ENCODE measurements at places on chromosomes 11 and 22. TPM values are rescaled to one million over a fixed set of nuclear protein-coding genes. Genes with fewer than 3 reads are reported as not detected.

Gene SLC22A9
- not detected for total RNA-seq

Gene DEUP1
- total RNA-seq = 0.57 TPM

Gene IFITM10
- total RNA-seq = 6.4 TPM

Gene RIC3
- total RNA-seq = 30.7 TPM

DNA sequence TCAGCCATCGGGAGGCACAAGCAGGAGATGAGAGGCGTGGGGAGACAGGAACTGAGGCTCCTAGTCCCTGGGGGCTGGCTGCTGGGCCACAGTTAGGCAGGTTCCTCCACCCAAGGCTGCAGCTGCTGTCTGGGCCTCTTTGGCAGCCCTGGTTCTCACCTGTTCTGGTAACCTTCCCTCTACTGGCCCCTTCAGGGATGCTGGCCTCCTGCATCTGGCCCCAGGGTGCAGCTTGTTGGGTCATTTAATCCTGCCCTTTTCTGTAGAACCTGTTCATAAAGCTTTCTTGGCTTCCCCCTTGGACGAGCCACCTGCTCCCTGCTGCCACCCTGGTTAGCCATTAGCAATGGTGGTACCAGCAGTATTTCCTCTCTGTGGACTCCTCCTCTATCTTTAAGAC lies 5.5 kb downstream of the USH1C start:
- no peaks in the 10 kb centered on the region for H3K36me3 ChIP-seq
- H3K4me3 ChIP-seq = no peak overlapping the region
- H3K27me3 ChIP-seq = no peaks in the 10 kb centered on the region
- DNase-seq = no peak

DNA sequence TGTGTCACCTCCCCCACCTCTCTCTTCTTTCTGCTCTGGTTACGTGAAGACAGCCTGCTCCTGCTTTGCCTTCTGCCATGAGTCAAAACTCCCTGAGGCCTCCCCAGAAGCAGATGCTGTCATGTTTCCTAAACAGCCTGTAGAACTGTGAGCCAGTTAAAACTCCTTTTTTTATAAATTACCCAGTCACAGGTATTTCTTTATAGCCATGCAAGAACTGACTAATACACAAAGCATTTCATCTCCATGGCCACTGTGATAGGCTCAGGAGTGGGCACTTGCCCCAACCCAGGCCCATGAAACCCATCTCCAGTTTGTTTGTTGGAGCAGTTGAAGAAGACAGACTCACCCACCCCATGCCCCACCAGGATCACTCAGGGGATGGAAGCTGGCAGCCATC lies 253.3 kb upstream of the ISX start:
- H3K4me3 ChIP-seq = no peak overlapping the region
- H3K4me1 ChIP-seq = peaks cover 8% of the 10 kb centered on the region
- H3K36me3 ChIP-seq = no peaks in the 10 kb centered on the region
- no peak for DNase-seq

DNA sequence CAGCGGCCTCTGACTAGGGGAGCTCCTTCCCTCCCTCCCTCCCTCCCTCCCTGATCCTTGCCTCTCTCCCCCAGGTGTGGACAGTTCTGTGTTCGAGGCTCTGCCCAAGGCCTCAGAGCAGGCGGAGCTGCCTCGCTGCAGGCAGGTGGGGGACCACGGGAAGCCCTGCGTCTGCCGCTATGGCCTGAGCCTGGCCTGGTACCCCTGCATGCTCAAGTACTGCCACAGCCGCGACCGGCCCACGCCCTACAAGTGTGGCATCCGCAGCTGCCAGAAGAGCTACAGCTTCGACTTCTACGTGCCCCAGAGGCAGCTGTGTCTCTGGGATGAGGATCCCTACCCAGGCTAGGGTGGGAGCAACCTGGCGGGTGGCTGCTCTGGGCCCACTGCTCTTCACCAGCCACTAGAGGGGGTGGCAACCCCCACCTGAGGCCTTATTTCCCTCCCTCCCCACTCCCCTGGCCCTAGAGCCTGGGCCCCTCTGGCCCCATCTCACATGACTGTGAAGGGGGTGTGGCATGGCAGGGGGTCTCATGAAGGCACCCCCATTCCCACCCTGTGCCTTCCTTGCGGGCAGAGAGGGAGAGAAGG lies 11.1 kb upstream of the POU2F3 start:
- H3K4me3 ChIP-seq = no peak overlapping the region
- H3K27ac ChIP-seq = no peak overlapping the region
- no peaks in the 10 kb centered on the region for H3K27me3 ChIP-seq
- H3K4me1 ChIP-seq = peaks cover 5% of the 10 kb centered on the region
- no peak for DNase-seq

GRCh38 chr11:73218106-73218829 lies at the start of gene P2RY2:
P2RY2 (plus strand) TSS chr11:73218281; CDS start chr11:73234160, 15,879 bp downstream.
- no peak within 1 kb of the TSS for H3K27ac ChIP-seq
- peak; percentile 91 for DNase-seq
- peak within 1 kb of the TSS; percentile 63 for H3K4me3 ChIP-seq
- H3K4me1 ChIP-seq = no peaks in the 10 kb centered on the region
- H3K36me3 ChIP-seq = no peaks in the 10 kb centered on the region

DNA sequence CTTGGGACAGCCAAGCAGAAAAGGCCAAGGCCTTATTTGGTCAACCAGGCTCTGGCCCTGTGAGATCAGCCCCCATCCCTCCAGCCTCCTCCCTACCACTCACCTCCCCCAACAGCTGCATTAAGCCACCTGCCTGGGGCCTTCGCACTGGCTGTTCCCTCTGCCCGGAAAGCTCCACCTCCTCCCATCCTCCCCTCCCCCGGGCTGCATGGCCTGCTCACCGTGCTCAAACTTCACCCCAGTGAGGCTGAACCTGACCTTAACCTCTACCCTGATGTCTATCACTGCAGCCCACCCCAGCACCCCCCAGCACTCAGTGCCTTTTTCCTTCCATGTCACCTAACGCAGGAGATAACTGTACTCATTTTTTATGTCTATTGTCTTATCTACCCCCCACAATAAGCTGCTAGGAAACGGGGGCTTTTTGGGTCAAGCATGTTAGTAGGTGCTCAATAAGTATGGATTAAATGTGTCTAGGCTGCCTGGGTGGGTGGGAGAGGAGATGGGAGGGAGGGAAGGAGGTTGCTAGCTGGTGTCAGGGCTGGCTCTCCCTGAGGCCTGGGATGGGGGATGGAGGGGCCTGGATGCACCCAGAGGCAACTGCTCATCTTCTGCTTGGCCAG lies 912 bp downstream of the PTPRCAP start:
- no peak overlapping the region for H3K27ac ChIP-seq
- no peak overlapping the region for H3K4me3 ChIP-seq
- no peaks in the 10 kb centered on the region for H3K36me3 ChIP-seq
- DNase-seq = peak; percentile 78
- H3K4me1 ChIP-seq = no peaks in the 10 kb centered on the region
- H3K27me3 ChIP-seq = no peaks in the 10 kb centered on the region

DNA sequence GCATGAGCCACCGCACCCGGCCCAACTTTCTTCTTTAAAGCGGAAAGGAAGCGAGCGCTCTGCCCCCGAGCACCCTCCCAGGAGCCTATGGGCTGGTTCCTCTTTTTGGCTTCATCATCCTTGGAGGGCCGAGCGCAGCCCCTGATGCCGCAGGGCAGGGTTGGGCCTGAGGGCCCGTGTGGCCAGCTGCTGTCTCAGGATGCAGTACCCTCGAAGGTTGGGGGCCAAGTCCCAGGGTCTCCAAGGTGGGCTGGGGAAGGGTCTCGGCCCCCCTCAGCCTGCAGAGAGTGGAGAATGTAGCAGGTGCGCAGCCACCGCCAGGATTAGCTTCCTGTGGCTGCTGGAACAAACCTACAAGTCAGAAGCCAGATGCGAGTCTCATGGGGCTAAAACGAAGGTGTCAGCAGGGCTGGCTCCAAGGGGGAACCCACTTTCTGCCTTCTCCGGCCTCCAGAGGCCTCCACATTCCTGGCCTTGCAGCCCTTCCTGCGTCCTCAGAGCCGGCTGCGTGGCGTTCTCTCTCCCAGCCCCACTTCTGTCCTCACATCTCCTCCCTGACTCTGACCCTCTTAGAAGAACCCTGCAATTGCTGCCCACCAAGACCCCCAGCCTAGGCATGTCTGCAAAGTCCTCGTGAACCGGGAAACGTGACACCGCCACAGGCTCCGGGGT lies 2.9 kb downstream of the PANX2 start:
- peak; percentile 27 for DNase-seq
- no peaks in the 10 kb centered on the region for H3K4me1 ChIP-seq
- no peak overlapping the region for H3K4me3 ChIP-seq
- no peak overlapping the region for H3K27ac ChIP-seq

GRCh38 chr11:34150494-34151151 lies 45.2 kb downstream of the NAT10 start:
- H3K27me3 ChIP-seq = no peaks in the 10 kb centered on the region
- H3K27ac ChIP-seq = no peak overlapping the region
- H3K4me1 ChIP-seq = no peaks in the 10 kb centered on the region
- no peak overlapping the region for H3K4me3 ChIP-seq

DNA sequence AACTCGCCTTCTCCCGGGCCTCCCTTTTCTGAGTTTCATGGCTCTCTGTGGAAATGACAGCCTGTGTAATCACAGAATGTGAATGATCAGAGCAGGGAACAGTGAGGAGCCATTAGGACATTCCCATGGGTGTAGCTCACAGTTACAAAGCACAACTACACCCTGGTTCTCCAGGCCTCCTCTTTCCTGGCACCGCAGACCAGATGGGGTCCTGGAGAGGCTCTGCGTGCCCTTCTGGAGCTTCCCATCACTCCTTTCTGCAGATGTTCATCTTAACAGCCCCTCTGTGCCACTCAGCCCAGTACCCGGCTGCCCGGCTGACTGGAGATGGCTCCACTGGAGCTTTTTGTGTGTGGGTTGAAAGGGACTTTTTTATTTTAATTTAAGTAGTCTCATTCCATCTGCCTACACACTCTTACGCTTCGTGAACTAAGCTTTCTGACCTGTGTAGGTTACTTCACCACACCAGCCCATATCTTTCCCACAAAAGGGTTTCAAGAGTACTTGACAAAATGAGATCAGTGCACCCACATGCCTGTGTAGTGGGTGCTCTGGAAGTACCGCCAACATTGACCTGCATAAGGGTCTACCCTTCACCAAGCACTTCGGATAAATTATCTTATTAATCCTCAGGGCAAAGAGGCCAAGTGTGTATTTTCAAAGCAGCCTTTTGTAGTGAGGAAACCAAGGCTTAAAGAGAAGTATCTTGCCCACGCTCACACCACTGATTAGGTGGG lies 29.8 kb downstream of the SREBF2 start:
- no peak for DNase-seq
- H3K27me3 ChIP-seq = no peaks in the 10 kb centered on the region
- H3K27ac ChIP-seq = no peak overlapping the region
- peaks cover under 1% of the 10 kb centered on the region for H3K36me3 ChIP-seq
- no peak overlapping the region for H3K4me3 ChIP-seq

DNA sequence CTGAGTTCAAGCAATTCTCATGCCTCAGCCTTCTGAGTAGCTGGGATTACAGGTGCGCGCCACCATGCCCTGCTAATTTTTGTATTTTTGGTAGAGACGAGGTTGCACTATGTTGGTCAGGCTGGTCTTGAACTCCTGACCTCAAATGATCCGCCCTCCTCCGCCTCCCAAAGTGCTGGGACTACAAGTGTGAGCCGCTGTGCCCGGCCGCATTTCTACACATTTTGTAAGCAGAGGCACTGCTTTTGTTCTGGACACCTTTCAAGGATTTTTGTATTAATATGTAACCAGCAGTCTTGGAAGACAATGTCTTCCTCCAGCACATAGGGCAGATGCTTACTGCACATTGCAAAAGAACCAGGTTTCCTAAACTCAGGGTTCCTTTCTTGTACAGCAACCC lies 11.4 kb upstream of the VSIG10L2 start:
- H3K4me1 ChIP-seq = no peaks in the 10 kb centered on the region
- no peaks in the 10 kb centered on the region for H3K27me3 ChIP-seq
- H3K4me3 ChIP-seq = no peak overlapping the region
- no peak for DNase-seq

GRCh38 chr22:37897807-37898206 lies 8.3 kb upstream of the MICALL1 start:
- DNase-seq = no peak
- no peaks in the 10 kb centered on the region for H3K36me3 ChIP-seq
- no peak overlapping the region for H3K27ac ChIP-seq
- no peaks in the 10 kb centered on the region for H3K27me3 ChIP-seq

DNA sequence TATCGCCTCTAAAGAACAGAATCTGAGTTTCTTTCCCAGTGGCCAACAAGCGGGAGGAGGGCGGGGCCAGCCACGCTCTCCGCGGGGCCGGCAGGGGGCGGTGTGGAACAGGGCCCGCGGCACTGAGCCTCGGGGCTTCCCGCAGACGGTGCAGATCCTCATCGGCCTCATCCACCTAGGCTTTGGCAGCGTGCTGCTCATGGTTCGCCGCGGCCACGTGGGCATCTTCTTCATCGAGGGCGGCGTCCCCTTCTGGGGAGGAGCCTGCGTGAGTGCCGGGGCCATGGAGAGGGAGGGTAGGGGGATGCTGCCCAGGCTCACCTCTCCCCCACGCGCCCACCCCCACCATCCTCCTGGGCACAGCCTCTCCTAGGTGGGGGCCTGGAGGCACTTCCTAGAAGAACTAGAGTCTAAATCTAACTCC lies 10.7 kb downstream of the MS4A15 start:
- H3K27me3 ChIP-seq = no peaks in the 10 kb centered on the region
- no peak for DNase-seq
- H3K27ac ChIP-seq = no peak overlapping the region
- no peak overlapping the region for H3K4me3 ChIP-seq
- H3K36me3 ChIP-seq = no peaks in the 10 kb centered on the region

DNA sequence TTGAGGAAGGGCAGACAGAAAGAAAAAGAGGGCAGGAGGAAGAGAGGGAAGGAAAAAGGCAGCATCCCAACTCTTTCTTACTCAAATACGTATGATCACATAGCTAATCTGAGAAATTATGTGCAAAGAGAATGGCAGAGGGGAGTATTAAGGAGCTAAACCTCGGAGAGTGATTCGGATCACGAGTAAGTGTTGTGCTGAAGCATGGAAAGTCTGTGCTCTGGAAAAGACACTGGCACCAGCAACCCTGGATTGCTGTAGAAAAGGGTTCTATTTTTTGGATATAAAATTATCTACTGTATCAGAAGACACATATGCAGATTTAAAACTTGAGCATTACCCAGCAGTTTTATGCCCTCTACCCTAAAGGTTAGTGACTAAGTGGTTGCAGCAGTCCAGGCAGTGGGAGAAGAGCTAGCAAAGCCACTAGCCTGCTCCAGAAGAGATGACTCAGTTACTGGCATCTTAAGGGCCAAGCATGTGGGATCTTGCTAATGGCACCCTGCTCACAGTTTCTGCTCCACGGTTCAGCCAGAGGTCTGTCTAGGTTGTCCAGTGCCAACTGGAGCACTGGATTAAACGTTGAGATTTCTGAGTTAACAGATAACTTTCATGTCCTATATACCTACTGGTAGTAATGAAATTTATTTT lies 151.7 kb downstream of the SWAP70 start:
- no peak for DNase-seq
- H3K27me3 ChIP-seq = no peaks in the 10 kb centered on the region

DNA sequence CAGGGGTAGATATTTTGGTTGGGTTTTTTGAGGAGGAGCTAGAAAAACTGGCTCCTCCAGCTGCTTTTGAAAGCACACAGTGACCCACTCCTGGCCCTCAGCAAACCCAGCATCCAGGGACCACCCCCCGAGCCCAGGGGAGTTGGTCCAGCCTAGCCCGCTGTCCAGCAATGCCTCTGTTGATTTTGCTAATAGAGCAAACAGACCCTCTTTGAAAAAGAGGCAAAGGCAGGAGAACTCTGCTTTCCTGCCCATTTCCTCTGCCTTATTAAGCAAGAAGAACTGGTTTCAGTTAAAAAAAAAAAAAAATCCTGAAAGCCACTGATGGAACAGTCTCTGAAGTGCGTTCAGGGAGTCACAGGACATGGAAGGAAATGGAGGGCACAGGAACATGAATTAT lies 25.3 kb downstream of the ABTB2 start:
- H3K4me3 ChIP-seq = no peak overlapping the region
- H3K27me3 ChIP-seq = no peaks in the 10 kb centered on the region

Measured in kidney (tissue), 22 donors.